Stimulated activated CD8-positive, alpha-beta memory T cell treated with anti-CD3 and anti-CD28 coated beads, Interleukin-15, amount 100 ng/mL, for 1 hour (primary cell): ENCODE measurements at places on chromosomes 11 and 22.

DNA sequence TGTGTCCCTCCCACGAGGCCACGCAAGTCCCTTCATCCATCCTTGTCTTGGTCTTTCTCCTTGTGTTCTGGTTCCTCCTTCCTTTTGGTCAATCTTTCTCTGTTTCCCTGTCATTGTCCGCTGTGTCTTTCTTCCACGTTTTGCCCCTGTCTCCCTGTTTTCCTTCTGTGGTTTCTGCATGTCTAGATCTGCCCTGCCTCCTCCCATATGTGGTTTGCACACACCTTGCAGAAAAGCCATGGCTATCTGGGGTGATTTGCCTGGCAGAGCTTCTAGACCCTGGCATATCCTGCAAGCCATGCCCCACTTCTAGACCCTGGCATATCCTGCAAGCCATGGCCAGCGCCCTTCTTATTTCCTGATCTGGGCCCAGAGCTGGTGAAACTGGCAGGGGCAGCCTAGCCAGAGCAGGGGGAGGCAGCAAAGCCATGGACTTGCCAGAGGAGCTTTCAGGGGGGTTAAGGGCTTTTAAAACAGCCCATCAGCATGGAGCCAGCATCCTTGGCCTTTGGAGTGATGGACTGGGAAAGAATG is 131.6 kb upstream of the NECTIN1 start:
- no peak for DNase-seq

DNA sequence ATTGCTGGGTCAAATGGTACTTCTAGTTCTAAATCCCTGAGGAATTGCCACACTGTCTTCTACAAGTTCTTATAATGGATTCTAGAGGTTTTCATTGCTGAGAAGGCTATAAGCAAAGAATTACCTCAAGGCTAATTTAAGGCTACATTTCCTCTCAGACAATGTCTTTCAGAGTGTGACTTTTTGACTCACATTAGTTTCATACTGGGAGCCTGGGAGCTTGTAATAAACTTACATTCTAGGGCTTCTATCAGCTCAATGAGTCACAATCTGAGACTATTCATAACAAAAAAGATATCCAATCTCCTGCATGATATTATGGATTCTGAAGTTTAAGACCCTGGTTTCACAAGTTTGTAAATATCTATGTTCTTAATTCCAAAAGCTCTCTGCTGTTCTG is 408.7 kb downstream of the LRRC4C start:
- no peak for DNase-seq

DNA sequence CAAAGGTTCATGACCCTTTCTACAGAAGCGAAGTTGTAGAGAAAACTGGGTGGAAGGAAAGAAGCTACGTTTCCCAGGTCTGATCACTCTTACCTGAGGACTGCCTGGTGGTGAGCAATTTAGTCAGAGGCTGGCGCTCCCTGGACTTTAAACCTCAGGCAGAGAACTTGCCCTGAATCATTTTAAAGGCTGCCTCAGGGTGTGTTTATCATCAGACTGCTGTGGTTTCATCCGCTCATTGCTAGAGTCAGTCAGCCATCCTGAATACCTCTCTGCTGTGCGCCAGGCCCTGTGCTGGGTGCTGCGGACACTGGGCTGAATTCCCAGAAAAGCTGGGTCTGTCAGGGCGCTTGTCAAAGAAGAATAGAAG is 2.7 kb downstream of the DTX4 start:
- no peak for DNase-seq

DNA sequence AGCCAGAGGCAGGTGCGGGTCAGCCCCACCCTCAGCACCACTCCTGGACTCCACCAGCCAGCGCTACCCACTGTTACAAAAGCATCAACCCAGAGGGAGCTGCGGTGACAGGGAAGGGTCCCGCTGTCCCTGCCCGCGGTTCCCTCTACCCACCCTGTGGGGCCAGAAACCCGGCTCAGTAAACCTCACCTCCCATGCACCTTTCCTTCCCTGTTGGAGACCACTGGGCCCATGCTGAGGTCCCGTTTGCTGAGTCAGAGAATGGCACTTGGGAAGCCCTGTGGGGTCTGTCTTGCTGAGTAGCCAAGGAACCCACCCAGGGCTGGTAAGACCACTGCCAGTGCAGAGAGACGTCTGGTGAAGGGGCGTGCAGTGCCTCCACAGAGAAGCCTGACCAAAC is 42.1 kb upstream of the MOB2 start:
- DNase-seq: no peak

- no peak for DNase-seq
Measured at GRCh38 chr11:72788241-72788640, 5.6 kb downstream of the STARD10 start.
